ENCODE measurements at places on chromosomes 1 and 21.
A peak's percentile ranks its signal among the peaks of the same experiment; 100 is the strongest.

DNA sequence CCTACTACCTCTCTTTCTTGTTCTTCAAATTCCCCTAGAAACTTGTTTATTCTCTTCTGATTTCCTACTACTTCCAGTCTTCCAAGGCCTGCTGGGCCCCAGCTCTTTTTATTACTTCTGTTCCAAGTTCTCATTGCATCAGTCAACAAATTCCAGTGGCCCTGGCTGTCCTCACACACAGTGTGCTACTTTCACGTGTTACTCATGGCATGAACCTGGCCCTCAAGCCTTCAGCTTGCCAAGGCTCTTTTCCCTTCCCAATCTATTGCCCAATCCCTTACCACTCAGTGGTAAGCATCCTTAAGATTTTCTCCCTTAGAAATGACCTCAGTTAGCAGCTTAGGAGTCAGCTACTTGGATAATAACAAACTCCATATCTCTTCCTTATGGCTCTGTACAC lies 613.5 kb downstream of the LMO4 start:
- no peak for DNase-seq

GRCh38 chr21:37636152-37636860 lies 269.7 kb downstream of the DYRK1A start:
- DNase-seq, result no peak

- DNase-seq, result no peak
These were observed 4.6 kb upstream of the SMG7 start for GRCh38 chr1:183467687-183468086.

DNA sequence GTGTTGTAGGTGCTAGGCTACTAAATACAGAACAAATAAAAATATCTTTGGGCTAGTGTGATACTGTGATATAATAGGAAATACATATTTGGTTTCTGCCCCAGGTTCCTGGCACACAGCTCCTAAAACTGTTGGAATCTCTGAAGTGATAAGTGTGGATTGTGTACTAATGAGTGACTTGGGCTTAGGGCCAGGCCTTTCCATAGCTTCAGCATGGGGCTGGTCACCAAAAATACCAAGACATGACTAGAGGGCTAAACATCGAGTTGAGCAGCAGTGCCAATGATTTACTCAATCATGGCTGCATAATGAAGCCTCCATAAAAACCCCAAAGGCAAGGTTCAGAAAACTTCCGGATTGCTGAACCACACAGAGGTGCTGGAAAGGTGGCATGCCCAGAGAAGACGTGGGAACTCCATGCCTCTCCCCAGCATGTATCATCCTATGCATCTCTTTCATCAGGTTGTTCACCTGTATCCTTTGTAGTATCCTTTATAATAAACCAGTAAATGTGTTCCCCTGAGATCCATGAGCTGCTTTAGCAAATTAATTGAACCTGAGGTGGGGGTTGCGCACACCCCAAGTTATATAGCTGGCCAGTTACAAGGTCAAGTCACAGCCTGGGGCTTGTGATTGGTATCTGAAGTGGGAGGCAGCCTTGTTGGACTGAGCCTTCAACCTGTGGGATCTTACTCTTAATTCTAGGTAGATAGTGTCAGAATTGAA lies 51.6 kb downstream of the ZMYM4 start:
- DNase-seq, result no peak

DNA sequence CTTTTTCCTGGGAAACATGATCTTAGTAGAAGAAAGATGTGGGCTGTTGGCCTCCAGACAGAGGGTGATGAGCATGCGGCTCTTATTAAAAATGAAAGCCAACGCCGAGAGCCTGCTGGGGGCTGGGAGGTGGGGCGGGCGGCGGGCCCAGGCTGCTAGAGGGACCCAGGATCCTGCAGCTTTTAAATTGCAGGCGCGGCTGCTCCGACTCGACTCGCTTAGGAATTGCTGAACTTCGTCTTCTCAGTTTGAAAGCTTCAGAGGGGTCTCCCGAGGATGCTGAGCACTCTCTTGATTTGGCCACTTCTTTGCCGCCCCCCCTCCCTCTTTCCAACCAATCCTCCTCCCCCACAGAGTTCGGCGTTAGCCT lies 1.2 kb downstream of the AGPAT3 start:
- peak; percentile 50 for DNase-seq

GRCh38 chr1:94434365-94435045 lies 16.3 kb downstream of the ABCD3 start:
- no peak for DNase-seq

DNA sequence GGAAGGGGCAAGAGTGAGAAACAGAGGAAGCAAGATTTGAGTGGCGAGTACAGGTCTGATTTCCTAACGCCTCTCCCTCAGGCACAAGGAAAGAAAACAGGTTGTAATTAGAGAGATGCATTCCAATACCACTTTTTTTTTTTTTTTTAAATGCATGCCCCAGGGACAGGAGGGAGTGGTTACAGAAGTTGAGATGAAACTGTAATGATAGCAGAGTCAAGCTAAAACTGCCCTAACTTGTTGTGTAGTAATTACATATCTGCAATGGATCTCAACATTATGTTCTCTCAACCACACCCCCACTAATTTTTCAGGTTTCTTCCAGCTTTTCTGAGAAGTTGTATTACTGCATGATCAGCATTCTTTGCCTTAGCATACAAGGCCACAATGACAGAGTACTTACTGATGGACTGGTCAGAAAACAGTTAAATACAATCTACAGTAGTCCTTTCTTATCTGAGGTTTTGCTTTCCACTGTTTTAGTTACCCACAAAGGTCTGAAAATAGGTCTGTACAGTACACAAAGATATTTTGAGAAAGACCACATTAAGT lies 5.5 kb downstream of the ETV3 start:
- no peak for DNase-seq

DNA sequence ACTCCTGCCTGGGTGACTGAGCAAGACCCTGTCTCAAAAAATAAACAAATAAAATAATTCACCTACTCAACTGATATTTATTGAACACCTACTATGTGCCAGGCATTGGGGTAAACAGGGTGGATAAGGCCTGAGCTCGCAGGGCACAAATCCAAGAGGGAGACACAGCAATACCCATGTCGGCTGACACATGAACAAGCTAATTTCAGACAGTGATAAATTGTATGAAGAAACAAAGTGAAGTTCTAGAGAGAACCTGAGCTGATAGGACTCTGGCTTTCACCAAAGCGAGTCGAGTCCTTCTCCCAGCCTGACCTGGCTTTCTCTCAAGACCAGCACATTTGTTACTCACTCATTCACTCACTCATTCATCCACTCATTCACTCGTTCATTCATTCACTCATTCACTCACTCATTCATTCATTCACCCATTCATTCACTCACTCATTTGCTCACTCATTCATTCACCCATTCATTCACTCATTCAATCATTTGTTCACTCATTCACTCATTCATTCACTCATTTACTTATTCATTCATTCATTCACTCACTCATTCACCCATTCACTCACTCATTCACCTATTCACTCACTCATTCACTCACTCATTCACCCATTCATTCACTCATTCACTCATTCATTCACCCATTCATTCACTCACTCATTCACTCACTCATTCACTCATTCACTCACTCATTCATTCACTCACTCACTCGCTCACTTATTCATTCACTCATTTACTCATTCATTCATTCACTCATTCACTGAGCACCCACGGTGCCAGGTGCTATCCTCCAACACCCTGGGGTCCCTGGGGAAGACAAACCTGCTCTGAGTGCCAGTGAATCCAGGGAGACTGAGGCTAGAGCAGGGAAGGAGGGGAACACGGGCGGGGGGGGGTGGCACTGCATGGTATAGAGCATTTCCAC lies 37.4 kb upstream of the CASZ1 start:
- no peak for DNase-seq

DNA sequence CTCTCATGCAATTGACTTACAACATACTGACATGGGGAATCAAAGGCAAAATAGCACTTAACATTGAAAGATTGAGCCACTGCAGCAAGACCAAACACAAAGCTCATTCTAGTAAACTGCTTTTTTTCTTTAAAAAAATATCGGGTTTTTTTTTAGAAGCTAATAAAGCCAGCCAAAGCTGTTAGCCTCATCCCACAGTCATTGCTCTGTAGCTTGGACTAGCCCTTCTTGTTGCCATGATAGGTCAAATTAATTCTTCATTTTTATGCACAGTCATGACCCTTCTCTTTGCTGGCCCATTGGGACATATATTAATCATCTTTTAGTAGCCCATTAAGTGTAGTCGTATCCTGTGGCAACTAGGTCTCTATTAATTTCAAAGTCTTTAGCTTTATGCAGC lies 231.3 kb downstream of the ADGRL2 start:
- DNase-seq, result no peak

GRCh38 chr1:152348447-152348846 lies 11.4 kb downstream of the FLG2 start:
- no peak for DNase-seq

GRCh38 chr1:10179406-10180091 lies 30.8 kb upstream of the KIF1B start:
- DNase-seq, result no peak

- DNase-seq, result peak; percentile 71
These were observed 48.7 kb upstream of the SLC19A1 start for GRCh38 chr21:45590726-45591618.

DNA sequence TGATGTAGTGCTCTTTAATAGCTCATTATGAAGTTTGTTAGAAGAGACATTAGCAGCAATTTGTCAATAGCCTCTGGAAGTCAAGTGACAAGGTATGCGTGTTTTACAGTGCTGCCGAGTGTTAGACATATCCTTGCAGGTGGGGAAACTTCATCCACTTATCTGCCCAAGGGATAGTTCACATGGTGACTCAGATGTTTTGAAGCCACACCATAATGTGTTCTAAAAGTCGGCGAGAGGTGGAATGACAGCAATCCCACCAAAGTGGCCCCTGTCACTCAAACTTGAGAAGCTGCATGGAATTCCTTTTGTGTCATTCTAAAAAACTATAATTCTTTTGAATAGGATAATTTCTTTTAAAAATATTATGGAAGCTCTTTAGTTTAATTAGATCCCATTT lies 98.1 kb downstream of the RUNX1 start:
- DNase-seq, result no peak

- DNase-seq, result no peak
These were observed 23.4 kb downstream of the PRKCZ start for GRCh38 chr1:2073382-2074230.

GRCh38 chr1:28646040-28646439 lies 2.4 kb upstream of the RNU11 start:
- no peak for DNase-seq

GRCh38 chr1:157177733-157178394 lies 39.7 kb upstream of the ETV3 start:
- DNase-seq, result no peak

GRCh38 chr1:247322442-247322841 lies 9.2 kb downstream of the ZNF496 start:
- peak; percentile 40 for DNase-seq

GRCh38 chr1:86970938-86971337 lies 56.5 kb downstream of the HS2ST1 start:
- DNase-seq, result no peak

DNA sequence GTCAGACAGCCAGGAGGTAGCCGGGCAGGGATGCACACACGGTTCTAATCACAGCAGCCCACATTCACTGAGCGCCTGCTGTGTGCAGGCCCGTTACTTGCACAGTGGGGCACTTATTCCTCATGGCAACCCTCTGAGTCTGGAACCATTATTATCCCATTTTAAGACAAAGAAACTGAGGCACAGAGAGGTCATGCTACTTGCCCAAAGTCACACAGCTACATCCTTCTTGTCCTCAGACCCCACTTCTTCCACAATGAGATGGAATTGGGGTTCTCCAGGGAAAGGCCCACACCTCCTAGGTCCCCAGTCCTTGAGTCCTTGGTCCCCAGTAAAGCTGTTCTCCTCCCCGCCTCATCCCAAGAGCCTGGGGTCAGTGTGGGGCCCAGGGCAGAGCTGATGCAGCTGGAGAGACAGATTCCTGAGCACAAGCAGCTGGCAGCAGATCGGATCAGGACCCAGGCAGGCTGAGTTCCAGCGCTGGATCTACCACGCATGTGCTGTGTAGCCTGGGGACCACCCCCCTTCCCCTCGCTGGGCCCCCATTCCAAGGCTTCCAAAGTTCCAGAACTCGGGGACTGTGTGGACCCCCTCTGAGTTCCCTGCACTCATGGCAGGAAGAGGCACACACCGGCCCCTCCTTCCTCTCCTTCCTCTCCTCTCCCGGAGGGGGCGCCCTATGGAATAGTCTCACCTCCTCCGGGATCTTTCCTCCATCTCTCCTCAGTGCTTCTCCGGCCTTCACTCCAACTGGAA lies 393.4 kb downstream of the MATN1 start:
- DNase-seq, result no peak

DNA sequence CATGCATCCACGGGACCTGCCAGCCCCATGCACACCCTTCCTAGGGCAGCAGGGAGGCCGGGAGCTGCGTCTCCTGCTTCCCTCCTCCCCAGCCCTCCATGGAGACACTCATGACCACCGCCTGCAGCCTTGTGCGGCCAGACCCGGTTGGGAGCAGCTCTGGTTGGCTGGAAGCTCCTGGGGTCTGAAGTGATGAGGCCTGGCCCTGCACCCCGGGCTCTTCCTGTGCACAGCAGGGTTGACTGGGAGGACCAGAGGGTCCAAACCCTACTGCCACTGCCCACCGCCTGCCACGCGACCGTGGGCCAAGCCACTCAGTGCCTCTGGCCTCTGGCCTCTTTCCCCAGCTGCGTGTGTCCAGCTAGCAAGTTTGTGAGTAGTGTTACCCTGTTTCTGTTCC lies 111.1 kb upstream of the COL6A1 start:
- DNase-seq, result no peak

DNA sequence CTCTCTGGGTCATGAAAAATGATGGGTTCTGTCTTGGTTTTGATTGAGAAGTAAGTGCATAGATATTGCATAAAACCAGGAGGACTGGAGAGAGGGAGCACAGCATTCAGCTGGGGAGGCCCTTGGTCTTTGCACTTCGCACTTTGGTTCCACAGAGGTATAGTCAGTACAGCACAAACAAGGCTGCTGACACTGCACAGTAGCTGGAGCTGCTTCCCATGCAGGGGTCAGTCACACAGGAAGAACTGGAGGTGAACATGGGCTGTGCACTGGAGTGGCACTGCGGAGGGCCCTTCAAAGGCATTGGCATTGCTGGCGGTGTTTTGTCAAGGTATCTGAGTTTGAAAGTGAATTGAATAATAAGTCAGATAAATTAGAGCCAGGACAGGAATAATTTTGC lies 4.5 kb upstream of the LCE2D start:
- no peak for DNase-seq

GRCh38 chr1:27770293-27770830 lies 2.7 kb upstream of the STX12 start:
- DNase-seq, result no peak

Measured in activated naive CD8-positive, alpha-beta T cell treated with anti-CD3 and anti-CD28 coated beads for 36 hours (primary cell).